Lower leg skin (tissue), 4 donors: ENCODE measurements at places on chromosomes 4 and X.

GRCh38 chr4:8939160-8939839 lies 67.7 kb upstream of the HMX1 start:
- no peak for DNase-seq

GRCh38 chrX:130393451-130394074 lies 8.1 kb upstream of the GPR119 start:
- DNase-seq: no peak

- DNase-seq: no peak
These were observed 438.0 kb downstream of the TMA16 start for GRCh38 chr4:163932504-163932903.

DNA sequence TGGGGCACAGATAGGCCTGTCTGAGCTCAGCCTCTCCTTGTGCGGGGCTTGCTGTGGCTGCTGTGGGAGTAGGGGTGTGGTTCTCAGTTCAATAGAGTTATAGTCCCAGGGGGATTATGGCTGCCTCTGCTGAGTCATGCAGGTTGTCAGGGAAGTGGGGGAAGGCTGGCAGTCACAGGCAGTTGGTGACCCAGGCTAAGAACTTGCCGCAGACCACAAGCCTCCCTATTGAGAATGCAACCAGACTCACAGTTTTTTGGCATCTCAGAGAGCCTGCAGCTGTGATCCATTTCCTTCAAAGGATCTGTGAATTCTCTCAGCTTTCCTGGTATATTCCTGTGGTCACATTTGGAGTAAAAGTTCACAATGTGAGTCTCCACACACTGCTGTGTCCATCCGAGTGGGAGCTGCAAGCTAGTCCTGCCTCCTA lies 364.9 kb downstream of the ZNF674 start:
- DNase-seq: no peak

DNA sequence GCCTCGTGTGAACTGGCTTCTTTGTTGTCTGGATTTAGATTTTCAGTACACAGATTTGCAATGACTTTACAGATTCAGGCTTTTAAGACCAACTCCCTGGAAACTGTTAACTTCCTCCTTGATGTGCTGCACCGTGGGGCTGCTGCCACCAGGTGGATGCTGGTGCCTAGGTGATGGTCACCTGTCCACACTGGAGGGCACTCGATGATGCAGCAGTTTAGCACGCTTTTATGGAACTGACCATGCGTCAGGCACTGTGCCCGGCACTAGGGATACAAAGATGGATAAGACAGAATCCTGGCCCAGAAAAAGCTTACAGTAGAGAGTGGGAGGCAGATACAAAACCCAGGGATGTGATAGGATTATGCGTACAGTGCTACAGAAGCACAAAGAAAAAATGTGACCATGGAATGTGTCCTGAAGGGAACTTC lies 180.7 kb downstream of the CEP135 start:
- no peak for DNase-seq

- no peak for DNase-seq
These were observed 191.2 kb downstream of the BANK1 start for GRCh38 chr4:101981756-101982155.

GRCh38 chrX:100316987-100317386 lies 93.1 kb downstream of the PCDH19 start:
- no peak for DNase-seq

- no peak for DNase-seq
These were observed 143.6 kb downstream of the SLIT2 start for GRCh38 chr4:20395160-20395773.

DNA sequence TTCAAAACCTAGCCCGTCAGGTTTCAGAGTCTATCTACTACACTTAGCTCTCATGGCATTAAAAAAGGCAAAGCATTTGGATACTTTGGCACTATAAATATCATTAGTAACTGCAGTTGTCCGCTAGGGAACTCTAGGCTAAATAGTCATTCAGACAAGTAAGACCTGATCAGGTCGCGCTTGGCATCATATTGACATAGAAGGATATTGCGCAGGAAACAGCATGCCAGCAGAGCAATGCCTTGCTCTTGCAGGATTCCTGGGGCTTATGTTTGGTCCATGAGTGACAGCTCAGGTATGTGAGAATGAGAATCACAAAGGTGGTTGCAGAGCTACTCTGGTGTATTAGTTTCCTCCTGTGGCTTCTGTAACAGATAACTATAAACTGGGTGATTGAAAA lies 62.7 kb downstream of the KDM6A start:
- DNase-seq: no peak

- peak; percentile 64 for DNase-seq
These were observed 31.0 kb downstream of the NSG1 start for GRCh38 chr4:4417886-4418285.

DNA sequence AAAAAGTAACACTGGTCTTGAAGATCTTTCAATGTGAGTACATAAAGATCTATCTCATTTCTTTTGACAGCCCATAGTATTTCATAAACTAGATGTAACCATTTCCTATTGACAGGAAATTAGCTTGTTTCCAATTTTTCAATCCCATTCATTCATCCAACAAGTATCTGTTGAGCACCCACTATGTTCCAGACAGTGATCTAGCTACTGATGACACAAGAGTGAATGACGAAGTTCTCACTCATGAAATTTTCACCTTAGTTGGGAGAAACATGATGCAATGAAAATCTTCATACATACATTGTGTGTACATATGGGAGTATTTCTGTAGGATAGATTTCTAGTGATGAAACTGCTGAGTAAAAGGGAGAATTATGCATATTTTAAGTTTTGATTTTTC lies 1.7 kb downstream of the CD38 start:
- DNase-seq: no peak

GRCh38 chr4:82491251-82491960 lies 61.0 kb downstream of the ENOPH1 start:
- no peak for DNase-seq

GRCh38 chrX:123803331-123803983 lies 56.4 kb upstream of the XIAP start:
- DNase-seq: no peak

DNA sequence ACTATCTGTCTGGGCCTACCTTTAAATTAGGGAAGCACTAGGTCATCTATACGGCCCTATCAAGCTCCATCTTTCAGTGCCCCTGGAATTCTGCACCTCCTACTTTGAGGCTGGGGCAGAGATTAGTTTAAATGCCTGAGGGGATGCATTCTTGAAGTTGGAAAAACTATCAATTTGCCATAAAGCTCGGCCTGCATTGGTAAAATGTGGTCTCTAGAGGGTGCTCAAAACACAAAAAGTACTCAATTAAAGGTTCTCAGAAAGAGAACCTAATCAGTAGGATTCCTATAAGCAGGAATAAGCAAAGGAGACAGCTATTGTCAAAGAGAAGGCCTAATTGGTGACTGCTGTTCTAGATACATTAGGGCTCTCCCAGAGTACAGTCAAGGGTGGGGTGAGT lies 111.7 kb downstream of the AMER1 start:
- DNase-seq: no peak

DNA sequence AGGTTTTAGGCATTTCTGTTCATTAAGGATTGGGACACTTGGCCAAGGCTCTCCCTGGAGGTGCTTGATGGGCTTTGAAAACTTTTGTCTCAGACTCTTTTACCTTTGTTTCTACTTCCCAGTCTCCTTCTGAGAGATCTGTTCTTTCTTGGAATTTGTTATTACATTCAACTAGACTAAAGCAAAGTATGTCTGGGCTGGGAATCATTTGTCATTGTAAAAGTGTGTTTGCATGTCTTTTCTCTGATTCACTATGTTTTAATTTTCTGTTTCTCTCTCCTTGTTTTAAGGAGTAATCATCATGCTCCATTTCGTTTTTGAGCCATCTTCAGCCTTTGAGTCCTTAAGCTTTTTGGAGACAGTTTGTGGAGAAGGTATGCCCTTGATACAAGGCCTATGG lies 12.2 kb upstream of the PGRMC2 start:
- no peak for DNase-seq

DNA sequence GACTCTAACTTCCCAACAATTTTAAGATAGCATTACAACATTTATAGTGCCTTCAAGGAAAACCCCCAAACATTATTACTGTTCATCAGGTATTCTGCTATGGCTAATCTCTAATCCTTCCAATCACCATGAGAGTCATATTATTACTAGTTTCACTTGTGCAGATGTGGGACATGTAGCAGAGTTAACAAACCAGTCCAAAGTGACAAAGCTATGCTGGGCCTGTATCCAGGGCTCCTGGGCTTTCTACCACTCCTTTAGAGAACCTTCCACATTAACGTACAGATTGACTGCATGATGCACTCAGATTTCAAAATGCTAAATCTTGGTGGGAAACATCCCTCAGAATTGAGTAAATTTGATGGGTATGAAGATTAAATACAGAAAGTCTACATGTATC lies 16.4 kb downstream of the CASP3 start:
- DNase-seq: no peak

DNA sequence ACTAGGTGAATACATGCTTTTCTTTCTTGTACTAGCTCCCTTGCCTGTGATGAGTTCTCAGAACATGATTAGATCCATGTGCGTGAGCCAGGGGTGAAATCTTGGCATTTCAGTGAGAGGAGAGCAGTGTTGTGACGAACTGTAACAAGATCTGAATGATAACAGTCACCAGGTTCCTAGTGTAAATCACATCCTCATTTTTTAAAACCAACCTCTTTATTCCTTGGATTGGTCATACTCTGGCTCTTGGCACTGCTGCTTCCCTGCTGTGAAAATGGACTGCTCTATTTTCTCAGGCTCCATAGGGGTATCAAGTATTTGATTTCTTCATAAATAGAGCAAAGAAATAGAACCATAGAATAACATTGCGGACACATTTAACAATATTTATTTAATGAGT lies 206.3 kb downstream of the SLC4A4 start:
- no peak for DNase-seq

- no peak for DNase-seq
These were observed 91.6 kb downstream of the TLL1 start for GRCh38 chr4:165964591-165964990.

DNA sequence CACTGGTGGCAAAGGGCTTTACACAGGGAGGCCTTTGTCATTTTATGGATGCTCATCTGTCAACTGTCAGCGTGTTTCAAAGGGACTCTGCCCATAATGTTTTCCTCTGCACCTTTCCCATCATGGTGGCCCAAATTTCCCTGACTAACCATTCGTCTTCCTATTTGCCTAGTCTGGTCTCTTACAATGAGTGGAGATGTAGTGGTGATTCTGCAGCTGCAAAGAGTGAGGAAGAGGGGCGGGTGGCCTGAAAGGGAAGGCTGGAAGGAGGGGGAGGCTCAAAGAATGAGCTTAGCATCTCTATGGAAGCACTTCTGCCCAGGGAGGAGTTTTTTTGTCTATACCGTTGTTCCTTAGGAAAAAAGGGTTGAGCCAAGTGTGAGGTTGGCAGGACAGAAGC lies 447.5 kb downstream of the NKX6-1 start:
- no peak for DNase-seq

DNA sequence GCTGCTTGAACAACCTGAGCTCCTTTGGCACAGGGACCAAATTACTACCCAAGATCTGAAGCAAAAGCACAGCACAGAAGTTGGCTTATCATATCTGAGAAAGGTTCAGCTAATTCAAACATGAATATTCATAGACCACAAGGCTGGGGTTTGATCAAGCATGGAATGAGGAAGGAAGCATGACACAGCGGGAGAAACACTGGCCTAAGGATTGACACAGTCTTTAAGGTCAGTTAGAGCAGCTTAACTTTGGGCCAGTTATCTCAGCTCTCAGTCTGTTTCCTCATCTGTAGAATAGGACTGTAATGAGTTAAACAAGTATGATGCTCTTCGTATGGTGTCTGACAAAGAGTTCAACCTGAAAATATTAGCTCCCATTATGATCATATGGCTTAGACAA lies 88.5 kb upstream of the CBR4 start:
- no peak for DNase-seq

DNA sequence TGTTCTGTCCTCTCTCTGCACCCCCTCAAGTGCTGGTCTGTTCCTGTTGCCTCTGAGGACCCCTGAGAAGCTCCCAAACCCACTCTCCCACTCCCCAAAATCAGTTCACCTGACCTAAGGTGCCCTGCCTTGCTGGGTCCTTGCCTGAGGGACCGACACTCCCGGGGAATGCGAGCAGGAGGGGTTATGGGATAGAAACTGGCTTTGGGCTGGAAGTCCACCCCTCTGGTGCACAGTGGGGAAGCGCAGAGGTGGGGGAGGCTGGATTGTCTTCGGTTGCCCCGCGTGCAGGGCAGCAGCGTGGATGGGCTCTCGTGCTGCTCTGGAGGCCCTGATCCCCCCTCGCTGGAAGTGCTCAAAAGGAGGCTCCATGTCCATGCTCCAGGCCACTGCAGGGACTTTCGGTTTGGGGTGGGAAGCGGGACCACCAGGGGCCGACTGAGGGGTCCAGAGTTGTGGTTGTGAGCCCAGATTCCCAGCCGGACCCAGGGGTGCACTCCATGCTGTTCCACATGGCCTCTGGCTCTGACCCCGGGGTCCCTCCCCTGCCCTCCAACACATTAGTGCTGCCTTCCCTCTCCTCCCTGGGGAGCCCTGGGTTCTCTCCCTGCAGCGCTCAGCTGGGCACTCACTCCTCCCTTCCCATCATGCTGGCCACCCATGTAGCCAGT lies 7.6 kb downstream of the SORCS2 start:
- peak; percentile 71 for DNase-seq

DNA sequence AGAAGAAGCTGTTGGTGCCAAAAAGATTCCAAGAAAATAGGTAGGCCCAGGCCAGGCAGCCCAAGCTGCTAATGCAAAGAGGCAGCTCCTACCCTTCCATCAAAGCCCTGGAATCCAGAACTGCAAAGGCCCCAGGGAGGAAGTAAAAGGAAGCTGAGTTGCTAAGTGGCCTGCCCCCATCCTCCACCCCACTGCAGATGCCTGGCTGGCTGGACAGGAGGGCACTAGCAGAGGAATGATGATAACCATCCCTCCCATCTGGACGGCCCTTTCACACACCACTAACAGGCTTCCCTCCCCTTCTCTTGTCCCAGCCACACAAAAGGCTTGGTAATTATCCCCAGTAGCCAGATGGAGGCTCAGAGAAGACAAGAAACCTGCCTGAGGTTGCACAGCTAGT lies 32.4 kb upstream of the PJA1 start:
- no peak for DNase-seq

DNA sequence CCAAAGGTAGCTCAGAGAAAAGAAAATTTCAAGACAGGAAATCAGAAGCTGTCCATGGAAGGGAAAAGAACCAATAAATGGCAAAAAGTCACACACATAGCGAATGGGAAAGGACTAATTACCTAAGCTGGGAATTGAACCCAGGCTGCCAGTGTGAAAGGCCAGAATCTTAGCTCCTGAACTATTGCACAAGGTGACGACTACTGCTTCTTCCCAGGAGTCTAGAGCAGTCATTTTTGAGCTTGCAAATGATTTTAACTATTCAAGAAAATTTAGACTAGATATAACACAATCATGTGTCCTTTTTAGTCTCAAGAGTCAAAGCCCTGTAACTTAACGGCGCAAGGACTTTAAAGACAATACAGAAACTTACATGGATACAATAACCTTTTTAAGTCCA lies 34.1 kb upstream of the ZNF81 start:
- no peak for DNase-seq

DNA sequence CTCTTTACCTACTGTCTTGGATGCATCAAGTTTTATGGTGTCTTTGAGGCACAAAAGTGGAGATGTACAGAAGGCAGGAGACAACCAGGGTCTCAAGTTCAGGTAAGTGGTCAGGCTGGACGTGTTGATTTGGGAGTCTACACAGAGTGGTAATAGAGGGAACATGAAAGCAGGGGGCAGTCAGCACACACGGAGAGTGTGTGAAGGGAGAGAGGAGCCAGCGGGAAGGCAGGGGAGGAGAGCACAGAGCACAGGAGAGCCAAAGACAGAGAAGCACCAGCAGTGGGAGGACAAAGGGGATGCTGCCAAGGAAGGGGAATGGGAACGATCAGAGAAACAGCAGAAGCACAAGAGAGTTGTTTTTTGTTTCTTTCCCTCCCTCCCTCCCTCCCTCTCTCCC lies 32.9 kb downstream of the TMEM150C start:
- DNase-seq: no peak
